ENCODE measurements at places on chromosomes 4 and X.

- no peak for DNase-seq
Observed at GRCh38 chrX:51395810-51396728, 63.4 kb downstream of the NUDT10 start.

DNA sequence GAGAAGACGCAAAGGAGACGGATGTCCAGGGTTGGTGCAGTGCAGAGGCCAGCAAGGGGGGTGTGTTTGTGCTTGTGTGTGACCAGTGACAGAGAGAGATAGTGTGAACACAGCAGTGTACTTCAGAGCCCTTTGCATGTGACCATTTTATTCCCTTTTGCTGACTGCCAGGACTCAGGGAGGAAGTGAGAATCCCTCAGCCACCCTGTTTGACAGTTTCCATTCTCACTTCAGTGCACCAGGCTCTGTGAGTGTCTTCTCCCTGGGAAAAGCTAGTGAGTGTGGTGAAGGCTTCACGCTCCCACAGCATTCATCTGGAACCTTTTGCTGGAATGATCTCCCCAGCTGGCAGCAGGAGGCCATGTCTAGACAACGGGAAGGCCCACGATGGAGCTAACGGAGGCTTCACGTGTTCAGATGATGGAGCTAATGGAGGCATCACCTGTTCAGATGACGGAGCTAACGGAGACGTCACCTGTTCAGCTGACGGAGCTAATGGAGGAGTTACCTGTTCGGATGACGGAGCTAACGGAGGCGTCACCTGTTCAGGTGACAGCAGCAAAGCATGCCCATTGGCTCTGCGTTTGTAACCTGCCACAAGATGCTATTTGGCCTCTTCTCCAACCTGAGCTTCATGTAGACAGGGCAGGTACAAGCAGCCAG lies 195.4 kb downstream of the AFAP1 start:
- no peak for DNase-seq

- DNase-seq = no peak
Observed at GRCh38 chr4:177726111-177726510, 283.9 kb upstream of the AGA start.

GRCh38 chr4:13605330-13605729 lies 22.2 kb downstream of the BOD1L1 start:
- no peak for DNase-seq

GRCh38 chrX:101931136-101931487 lies 715 bp downstream of the ZMAT1 start:
- DNase-seq = no peak

DNA sequence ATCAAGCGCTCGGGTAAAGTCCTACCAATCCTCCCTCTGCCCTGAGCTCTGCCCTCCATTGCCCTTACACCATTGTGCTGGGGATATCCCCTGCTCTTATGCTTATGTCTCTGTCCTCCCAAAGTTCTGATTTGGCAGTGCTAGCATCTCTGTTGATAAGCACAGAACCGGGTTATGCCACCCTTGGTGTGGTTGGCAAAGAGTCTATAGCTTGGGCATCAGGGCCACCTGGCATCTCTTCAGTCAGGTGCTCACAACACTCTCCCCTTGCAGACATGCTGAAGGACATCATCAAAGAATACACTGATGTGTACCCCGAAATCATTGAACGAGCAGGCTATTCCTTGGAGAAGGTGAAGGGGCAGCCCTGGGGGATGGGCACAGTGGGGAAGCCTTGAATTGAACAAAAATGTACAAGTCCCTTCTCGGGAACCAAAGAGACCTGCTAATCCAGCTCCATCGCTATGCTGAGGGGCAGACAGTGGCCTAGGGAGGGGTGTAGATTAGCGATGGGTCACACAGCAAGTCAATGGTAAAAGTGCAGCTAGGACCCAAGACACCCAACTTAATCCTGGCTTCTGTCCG lies 3.8 kb downstream of the MAGED2 start:
- no peak for DNase-seq

GRCh38 chrX:135185795-135186443 lies 14.7 kb upstream of the CT55 start:
- DNase-seq = peak; percentile 7

DNA sequence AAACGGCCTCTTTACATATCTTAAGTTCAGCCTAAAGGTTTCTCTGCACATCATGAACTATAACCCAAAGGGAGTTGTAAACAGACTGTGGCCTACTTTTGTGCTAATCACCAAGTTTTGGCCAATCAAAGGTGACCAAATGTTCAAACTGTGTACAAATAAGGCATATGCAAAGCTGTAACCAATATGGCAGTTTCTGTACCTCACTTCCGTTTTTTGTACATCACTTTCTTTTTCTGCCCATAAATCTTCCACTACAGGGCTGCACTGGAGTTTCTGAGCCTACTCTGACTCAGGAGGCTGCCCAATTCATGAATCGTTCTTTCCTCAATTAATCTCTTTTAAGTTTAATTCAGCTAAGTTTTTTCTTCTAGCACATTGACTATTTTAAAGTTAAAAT lies 318.7 kb downstream of the SLC7A11 start:
- DNase-seq = no peak

GRCh38 chr4:149164282-149164681 lies 651.4 kb downstream of the IQCM start:
- DNase-seq = no peak

GRCh38 chr4:73843369-73843768 lies 6.9 kb downstream of the CXCL6 start:
- no peak for DNase-seq

DNA sequence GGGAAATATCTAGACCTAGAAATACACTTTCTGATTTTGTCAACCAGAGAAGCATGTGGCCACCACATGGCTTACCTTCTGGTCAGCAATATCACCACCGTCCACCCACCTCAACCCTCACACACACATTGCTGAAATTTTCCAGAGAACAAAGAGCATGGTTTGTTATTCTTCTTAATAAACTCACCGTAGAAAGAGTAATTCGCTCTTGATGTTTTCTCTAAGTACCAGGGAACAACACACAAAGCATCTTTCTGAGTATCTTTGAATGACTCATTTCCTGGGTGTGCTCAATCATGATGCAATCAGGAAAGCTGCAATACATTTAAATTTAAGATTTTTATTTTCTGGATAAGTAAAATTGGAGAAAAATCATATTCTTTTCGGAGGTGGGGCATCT lies 24.7 kb upstream of the LRAT start:
- DNase-seq = no peak

DNA sequence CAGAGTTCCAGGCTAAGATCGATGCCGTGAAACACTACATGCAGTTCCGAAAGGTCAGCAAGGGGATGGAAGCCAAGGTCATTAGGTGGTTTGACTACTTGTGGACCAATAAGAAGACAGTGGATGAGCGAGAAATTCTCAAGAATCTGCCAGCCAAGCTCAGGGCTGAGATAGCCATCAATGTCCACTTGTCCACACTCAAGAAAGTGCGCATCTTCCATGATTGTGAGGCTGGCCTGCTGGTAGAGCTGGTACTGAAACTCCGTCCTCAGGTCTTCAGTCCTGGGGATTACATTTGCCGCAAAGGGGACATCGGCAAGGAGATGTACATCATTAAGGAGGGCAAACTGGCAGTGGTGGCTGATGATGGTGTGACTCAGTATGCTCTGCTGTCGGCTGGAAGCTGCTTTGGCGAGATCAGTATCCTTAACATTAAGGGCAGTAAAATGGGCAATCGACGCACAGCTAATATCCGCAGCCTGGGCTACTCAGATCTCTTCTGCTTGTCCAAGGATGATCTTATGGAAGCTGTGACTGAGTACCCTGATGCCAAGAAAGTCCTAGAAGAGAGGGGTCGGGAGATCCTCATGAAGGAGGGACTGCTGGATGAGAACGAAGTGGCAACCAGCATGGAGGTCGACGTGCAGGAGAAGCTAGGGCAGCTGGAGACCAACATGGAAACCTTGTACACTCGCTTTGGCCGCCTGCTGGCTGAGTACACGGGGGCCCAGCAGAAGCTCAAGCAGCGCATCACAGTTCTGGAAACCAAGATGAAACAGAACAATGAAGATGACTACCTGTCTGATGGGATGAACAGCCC lies 9.3 kb downstream of the CNGA2 start:
- DNase-seq = no peak

DNA sequence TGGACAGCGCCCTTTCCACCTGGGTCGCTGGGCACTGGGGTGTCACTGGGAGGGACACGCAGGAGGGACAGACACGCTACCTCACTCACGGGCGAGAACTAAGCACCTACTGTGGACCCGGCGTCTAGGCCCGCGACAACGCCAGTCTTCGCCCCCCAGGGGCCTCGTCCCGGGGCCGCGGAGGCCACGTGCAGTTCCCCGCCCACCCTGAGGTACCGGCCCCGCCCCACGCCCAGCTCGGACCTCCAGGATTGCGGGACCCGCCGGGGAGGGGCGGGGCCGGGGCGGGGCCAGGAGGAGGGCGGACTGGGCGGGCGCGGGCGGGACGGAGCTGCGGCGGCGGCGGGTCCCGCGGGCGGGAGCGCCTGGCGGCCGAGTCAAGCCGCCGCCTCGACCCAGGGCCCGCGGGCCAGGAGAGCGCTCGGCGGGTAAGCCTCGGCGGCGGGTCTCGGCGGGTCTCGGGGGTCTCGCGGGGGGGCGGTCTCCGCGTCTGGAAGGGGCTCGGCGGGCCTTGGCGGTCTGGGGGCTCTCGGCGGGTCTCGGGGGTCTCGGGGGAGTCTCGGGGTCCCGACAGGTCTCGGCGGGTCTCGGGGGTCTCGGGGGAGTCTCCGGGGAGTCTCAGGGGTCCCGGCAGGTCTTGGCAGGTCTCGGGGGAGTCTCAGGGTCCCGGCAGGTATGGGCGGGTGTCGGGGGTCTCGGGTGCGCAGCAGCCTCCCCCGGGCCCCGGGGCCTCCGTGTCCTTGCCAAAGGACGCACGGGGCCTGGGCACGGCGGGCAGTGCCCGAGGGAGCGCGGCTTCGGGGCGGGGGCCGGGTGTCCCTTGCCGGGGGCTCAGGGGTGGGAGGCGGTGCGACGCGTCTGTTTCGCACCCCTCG lies at the start of gene SH3BP2:
Gene SH3BP2, plus strand, starts transcription at position 375 of the 875 bp plus-strand sequence. CDS start 27,533 bp downstream, outside the sequence.
- peak; percentile 68 for DNase-seq

GRCh38 chrX:56000174-56000573 lies 232.0 kb upstream of the KLF8 start:
- DNase-seq = no peak

- DNase-seq = no peak
Observed at GRCh38 chrX:96705905-96706304, 21.3 kb downstream of the DIAPH2 start.

DNA sequence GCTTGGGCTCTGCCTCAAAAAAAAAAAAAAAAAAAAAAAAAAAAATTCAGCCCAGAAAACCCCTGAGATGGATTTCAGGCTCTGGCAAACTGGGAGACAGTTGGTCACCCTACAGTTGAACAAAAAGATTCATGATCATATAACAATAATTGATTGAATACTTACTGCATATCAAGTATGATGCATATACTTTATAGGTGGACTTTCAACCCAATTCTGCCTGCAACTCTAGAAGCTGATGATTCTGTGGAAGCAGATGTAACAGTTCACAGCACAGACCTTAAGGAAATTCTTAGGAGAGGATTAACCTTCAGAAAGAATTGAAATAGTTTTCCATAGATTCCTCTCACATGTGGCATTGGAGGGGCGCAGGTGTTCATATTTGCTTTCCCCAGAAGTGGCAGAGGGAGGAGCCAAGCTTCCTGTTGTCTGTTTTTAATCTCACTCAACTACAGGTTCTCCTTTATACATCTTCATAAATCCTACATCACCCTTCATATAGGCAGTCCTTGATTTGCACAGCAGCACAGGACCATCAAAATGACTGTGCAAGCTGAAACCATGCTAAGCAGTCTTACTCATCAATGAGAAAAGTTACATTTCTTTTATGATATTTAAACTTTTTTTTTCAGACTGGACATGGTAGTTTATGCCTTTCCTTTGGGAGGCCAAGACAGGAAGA lies 149.4 kb upstream of the KLF3 start:
- no peak for DNase-seq

GRCh38 chr4:138833974-138834373 lies 181.6 kb upstream of the NOCT start:
- no peak for DNase-seq

- no peak for DNase-seq
Observed at GRCh38 chr4:112329672-112330375, 32.7 kb downstream of the ALPK1 start.

DNA sequence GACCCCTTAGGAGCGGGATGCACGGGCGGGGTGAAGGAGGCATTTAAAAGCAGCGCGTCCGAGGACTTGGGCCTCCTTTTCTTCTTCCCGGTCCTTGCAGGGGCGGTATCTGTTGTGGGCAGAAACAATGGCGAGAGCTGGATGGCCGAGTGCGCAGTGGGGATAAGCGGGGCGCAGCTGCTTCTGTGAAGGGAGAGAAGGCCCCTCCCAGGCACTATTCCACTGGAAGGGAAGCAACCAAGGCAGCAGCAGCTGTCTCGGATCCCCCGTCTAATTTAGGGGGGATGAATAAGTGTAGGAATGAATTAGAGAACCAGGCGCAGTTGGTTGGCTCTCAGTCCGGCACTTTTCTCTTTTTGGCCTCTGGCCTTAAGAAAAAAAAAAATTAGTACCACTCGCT lies 995 bp downstream of the SMARCA5 start:
- peak; percentile 1 for DNase-seq

GRCh38 chrX:68684291-68684918 lies 36.9 kb downstream of the STARD8 start:
- no peak for DNase-seq

DNA sequence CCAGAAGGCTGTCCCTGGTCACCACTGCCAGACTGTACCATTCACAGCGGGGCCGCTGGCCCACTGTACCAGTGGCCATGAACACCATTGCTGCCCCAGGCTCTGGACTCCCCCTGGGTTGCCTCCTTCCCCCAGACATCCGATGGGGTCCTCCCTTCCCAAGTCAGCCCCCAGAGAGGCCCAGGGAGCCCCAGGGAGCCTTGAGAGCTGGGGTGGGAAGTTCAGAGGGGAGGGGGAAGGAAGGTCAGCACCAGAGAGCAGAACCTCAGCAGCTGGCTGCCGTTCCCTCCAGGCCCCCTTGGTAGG lies 441 bp upstream of the ARHGAP4 start:
- DNase-seq = no peak

DNA sequence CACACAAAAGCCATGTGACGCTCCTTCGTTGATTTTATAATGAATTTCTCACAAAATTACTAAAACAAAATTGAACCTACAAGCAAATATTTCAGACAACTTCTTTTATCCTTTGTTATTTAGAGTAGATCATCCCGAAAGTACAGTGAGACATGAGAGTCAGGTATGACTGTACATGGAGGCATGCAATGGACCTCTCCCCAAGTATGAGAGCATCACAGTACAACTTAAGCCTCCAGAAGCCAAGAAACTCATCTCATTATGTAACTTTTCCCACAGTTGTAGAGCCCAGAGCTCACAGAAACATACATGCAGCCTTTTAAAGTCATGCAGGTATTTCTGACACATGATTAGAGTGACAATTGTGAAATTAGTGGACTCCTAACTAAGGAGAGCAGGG lies 167.7 kb downstream of the PAPSS1 start:
- no peak for DNase-seq

All from NCI-H1048 (cell line).